ENCODE measurements at places on chromosomes 16 and 17.
A peak's percentile ranks its signal among the peaks of the same experiment; 100 is the strongest.

DNA sequence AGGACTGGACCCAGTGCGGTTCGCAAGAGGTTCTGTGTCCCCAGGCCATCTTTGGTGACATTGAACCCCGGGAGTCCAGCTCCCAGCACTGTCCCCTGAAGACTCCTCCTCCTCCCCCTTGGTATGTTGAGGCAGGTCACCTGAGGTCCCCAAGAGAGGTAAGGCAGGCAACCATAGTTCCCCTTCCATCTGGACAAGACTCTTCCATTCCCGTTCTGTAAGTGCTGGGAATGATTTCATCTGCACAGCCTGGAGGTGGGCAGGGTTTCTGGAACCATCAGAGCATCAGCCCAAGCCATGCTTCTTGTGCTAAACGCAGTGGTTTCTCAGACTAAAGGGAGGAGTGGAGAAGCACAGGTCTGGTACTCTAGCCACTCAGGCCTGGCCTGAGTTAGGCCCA is 24.9 kb downstream of the COPZ2 start:
- no peak for DNase-seq

GRCh38 chr16:56701534-56701933 is 19.3 kb downstream of the MT1X start:
- no peak for DNase-seq

DNA sequence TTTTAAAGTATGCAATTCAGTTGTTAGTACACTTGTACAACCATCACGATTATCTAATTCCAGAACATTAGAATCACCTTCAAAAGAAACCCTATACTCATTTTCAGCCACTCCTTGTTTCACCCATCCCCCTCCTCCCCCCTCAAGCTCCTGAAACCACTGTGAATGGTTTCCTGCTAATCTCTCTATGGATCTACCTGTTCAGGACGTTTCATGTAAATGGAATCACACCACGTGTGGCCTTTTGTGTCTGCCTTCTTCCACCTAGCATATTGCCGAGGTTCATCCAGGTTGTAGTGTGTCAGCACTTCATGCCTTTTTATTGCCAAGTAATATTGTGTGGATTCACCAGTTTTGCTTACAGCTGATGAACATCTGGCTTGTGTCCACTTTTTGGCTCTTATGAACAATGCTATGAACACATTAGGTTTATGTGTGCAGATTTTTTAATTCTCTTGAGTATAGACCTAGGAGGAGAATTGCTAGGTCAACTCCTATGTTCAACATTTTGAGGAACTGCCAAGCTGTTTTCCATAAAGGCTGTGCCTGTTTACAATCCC is 17.8 kb downstream of the EIF4A3 start:
- no peak for DNase-seq

DNA sequence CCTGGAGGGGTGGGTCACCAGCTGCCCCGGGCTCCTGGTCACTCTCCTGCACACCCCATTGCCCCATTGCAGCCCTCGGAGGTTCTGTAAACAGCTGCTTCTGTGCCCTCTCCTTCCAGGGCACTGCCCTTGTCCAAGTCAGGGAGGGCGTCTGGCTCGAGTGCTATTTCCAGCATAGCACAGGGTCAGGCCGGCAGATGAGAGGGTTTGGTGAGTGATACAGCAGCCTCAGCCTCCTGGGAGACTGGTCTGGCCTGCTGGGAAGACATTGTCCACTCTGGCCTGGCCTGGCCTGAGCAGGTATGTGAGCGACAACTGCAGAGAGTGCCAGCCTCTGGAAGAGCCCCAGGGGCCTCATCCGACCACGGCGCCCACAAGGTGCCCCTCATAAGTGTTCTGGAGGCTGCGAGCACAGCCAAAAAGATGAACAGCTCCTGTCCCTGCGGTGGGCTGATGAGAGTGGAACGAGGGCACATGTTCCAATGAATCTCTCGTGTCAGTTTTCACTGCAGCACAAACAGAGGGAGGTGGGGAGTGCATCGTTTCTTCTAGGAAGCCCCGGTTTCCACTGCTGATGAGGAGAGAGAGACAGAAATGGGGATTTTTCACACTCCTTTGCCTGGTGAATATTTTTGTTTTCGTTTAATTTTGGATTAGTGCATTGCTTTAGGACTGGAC is 105.8 kb upstream of the SDK2 start:
- DNase-seq: no peak

- no peak for DNase-seq
Observed at GRCh38 chr16:80356365-80356764, 184.4 kb upstream of the DYNLRB2 start.

DNA sequence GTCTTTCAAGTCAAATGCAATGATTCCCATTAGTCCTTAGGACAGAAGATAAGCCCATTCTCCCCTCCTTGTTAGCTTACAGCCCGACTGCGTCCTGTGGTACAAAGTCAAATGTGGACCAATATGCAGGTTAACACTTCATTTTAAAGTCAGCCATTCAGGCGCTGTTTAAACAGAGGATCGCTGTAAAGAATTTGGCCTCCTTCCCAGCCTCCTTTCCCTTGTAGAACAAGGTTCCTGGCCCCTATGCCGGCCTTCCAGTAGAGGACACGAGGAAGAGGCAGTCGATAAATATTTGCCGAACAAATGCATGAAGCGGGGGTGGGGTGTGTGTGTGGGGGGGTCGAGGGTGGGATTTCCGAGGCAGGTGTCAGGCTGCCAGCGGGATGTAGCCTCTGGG is 4.3 kb downstream of the SDK2 start:
- DNase-seq: no peak

GRCh38 chr16:28072087-28072486 is 8.6 kb upstream of the GSG1L start:
- no peak for DNase-seq

DNA sequence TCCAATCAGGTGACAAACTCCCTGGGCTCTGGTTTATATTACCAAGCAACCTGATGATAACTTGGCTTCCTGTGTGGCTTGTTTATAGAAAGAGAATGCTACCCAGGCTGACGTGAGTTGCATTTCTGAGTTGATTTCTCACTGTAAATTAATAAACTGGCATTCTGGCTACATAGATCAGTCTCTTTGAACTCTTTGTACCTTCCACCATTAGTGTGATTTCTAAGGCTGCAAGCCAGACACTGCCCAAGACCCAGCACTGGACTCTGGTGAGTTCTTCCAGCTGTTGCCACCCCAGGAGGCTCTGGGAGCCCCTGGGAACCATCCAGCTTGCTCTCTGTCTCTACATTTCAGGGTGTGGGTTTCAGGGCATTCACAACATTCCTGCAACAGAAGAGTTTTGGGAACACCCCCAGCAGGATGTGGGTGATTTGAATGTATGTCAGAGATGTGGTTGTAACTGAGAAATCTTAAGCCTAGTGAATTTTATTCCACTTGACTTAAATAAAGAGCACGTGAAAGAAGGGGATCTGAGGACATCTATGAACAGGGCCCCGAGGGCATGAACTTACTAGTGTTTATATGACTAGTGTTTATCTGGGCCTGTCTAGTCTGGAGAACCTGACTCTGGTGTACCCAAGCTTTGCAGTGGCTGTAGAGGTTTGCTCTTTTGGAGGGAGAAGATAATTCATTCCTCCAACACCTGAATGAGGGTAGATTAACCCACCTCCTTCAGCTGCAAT is 30.3 kb upstream of the LRRC37A start:
- no peak for DNase-seq

DNA sequence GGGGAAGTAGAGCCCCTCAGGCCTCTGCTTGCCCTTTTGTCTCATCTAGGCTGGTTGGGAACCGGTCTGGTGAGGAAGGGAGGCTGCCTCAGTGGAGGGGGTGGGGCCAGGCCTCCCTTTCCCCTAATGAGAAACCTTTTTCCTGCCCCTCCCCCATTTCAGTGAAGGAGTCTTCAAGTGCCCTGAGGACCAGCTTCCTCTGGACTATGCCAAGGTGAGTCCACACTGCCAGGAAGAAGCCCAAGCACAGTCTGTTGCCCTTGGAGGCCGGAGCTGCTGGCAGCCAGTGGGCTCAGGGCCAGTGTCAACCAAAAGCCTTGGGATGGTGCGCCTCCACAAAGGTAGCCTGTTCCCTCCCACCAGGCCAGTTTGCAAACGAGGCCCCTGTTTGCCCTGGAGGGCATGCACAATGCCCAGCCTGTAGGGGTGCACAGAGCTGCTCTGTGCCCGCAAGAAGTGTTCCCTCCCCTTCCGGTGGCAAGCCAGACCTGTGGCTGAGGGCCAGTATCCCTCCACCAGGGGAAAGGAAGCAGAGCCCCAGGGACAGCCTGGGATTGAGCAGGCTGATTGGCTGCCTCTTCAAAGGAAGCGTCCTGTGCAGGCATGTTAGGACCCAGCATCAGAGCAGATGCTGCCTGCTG is 3.4 kb downstream of the TRAF4 start:
- DNase-seq: no peak

DNA sequence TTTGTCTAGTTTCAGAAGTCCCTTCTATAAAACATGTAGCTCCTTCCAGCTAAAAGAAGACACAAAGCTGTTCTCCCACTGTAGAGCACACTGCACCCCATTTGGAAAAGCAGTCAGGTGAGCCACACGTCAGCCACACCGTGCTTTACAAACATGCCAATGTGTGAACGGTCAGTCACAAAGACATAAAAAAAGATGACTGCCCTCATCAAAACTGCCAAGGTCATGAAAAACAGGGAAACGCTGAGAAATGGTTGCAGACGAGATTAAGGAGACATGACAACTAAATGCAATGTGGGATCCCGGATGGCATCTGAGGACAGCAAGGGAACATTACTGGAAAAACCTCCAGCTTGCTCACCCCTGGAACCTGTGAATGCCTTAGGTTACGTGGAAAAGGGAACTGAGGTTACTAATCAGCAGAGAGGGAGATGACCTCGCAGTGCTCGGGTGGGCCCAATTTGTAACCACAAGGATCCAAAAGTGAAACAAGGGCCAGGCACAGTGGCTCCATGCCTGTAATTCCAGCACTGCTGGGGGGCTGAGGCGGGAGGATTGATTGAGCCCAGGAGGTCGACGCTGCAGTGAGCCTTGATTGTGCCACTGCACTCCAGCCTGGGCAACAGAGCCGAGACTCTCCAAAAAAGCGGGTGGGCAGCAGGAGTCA is 8.1 kb downstream of the ANKRD11 start:
- DNase-seq: no peak

DNA sequence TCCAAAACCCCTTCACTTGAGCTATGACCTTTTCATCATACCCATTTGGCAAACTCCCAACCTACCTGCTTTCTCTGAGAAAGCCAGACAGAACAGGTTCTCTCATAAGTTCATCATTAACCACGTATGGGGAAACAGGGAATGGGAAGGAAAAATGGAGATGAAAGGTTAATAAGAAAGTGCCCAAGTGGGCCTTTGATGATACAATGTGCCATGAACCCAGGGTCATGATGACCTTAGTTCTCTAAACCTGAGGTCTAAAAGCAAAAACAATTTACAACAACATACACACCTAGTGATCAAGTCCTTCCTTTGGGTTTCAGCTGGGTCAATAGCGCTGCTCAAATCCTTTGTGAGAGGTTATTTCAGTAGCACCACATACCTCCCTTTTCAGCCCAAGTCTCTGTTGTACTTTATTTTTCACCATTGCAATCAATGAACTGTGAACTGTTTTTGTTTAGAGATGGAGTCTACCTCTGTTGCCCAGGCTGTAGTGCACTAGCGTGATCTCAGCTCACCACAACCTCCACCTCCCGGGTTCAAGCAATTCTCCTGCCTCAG is 14.5 kb upstream of the RANGRF start:
- DNase-seq: no peak

- DNase-seq: no peak
Observed at GRCh38 chr16:71893888-71894228, 1.5 kb upstream of the IST1 start.

GRCh38 chr17:78168903-78169793 is 767 bp downstream of the SYNGR2 start:
- peak; percentile 79 for DNase-seq

DNA sequence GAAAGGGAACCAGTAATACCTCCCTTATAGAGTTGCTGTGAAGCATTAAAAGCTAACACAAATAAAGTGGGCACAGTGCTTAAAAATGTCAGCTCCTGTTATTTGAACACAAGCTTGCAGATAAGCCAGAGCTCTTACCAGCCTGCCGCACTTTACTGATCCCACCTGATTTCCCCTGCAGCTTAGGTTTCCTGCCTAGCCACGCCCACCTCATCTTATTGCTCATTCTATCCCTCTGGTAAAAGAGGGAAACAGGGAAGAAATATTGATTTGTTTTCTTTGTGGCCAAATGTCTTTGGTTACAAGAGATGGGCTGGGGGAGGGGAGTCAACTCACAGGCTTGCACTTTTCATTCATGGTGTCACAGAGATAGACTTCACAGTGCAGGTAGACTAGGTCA is 9.6 kb upstream of the GP2 start:
- DNase-seq: no peak

DNA sequence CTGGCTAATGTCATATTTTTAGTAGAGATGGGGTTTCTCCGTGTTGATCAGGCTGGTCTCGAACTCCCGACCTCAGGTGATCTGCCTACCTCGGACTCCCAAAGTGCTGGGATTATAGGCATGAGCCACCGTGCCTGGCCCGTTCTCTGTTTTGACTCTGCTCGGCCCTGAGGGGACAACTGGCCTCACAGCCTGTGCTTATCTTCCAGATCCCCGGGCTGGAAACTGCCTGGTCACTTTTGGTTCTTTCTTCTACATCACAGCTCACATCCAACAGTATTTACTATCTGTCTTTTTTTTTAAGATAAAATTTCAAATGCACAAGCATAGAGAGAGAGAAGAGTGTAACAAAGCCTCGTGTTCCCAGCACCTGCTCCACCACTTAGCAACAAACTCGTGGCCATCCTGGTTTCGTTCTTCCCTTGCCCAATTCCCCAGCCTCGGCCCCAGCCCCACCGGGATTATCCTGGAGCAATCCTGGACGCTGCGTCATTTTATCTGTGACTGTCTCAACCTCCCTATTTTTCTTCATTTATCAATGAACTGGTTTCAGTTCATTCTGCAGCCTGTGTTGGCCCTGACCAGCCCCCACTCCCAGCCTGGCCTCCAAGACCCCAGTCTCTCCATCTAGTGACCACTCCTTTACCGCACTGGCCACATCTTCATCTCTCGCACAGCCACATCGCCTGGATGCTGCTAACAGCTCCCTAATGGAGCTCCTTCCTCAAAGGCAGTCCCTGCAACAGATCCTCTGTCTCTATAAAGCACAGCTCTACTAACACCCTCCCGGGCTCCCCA is 21.1 kb downstream of the PIMREG start:
- no peak for DNase-seq

Measured in activated T-cell treated with anti-CD3 and anti-CD28 coated beads, Interleukin-2, amount 50 U/mL, for 24 hours (primary cell).